ENCODE measurements at places on chromosomes 1 and 21.

DNA sequence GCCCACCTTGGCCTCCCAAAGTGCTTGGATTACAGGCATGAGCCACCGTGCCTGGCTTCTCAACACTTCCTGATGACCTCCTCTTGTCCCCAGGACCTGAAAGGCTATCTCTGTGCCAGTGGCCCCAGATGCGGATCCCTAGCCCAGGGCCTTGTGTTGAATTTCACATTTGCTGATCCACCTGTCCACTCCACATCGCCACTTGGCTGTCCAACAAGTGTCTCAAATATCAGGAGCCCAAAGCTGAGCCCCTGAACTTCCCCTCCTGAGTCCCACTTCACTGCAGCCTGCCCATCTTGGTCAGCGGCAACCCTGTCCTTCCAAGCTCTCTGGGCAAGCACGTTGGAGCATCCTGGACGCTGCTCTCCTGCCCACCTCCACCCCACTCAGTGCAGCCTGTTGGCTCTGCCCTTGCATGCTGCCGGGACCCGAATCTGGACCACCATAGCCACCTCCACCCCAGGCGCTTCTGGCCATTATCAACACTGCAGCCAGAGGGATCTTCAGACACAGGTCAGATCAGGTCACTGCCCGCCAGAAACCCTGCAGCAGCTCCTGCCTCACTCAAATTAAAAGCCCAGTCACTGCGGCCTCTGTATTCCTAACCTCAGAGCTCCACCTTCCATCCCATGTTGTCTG is 352.5 kb upstream of the VAMP3 start:
- no peak for DNase-seq

DNA sequence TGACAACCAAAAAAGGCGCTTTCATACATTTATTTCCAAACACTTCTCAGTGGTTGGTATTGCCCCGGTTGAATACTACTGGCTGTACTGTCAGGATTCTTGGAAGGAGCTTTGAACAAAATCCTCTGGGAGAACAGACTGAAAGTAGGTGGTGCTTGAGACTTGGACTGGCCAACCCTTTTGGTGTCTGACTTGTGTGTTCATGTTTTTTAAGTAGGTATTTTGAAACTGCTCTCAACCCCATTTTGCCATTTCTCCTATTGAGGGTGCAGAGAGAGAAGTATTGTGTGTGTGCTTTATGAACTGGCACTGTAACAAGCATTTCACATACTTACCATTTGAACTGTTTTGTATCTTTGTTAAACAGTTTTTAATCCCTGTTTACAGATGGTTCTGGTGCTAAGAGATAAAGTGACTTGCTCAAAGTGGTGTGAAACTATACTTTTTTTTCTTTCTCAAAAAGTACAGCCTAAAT is 21.2 kb downstream of the ARID1A start:
- no peak for DNase-seq

- DNase-seq: no peak
Measured at GRCh38 chr1:26768755-26769154, 19.0 kb upstream of the PIGV start.

GRCh38 chr1:2431103-2431502 is 18.7 kb upstream of the PEX10 start:
- no peak for DNase-seq

DNA sequence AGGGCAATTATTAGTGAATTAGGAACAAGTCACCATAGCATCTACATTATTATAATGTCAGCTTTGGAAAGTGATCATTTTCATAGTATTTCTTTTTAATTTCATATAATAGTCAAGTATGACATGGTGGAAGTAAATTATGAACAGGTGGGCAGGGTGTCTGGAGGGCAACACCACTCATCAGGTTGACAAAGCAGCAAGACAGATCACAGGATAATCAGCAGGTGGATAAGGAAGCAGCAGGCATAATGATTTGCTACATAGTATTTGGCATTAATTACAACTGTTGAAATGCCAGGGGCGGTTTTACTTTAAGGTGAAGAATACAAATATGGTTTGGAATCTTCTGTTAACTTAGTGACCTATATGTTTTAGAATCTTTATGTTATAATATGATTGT is 1342.2 kb downstream of the PLA2G4A start:
- DNase-seq: no peak

DNA sequence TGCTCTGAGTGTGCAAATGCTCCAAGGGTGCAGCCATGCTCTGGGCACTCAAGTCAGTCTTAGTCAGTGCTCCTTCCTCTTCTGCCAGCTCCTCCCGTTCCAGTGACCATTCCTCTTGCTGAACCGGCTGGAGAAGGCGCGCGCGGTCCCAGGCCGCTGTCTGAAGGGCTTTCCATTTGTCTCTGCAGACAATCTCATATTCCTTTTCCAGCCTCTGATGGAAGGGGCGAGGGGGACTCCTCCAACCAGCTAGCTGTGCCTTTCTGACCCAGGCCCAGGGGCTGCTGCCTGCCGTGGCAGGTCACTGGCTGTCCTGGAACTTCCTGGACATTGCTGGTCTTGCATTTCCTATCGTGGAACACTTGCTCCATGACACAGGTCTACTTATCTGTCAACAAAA is 67.5 kb downstream of the RIPK4 start:
- no peak for DNase-seq

DNA sequence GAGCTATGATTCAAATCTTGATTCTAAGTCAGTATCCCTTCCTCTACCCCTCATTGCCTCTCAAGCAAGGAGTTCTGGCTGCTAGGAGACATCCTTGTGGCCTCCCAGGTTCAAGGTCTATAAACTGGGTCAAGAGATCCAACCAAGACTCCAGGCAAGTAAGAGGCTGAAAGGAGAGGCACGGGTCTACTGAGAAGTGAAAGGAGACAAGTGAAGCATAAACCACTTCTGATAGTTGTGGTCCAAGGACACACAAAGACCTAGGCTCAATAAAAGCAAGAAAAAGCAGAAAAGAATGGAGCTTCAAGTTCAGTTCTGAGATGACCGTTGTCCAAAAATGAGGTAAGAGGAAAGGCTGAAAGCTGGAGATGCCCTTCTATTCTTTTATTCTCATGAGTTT is 17.8 kb upstream of the PPP2R5A start:
- DNase-seq: no peak

DNA sequence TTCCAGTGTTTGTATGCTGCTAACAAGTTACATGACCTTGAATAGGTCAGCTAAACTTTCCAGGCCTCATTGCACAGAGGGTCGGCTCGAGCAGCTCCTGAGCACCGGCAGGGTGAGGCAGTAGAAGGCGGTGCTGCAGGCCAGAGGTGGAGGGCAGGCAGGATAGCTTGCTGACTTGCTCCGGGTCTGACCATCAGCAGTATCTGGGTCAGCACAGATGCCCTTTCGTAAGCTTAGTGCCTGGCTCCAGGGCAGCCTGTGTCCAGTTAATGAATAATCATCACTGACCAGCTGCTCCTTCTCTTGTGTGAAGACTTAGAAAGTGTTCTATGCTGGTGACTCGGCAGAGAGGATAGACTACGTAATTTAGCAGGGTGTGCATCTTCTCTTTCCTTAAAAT is 6.9 kb downstream of the MAPKAPK2 start:
- DNase-seq: no peak

DNA sequence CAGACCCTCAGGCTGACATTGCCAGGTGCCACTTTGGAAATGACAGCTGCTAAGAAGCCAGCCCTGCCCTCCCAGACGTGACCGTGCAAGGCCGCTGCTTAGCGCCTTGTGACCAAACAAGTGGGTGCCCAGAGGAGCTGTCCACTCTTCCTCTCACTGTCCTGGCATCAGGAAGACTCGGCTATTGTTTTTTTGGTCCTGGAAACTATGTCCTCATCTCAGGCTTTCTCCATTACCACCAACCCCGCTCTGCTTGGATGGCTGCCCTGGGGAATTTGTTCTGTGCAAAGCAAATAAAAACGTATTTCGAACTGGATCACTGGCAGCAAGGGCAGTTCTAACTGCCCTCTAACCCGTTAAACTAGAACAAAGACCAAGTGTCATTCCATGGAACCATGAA is 13.7 kb upstream of the TENT5C start:
- no peak for DNase-seq

DNA sequence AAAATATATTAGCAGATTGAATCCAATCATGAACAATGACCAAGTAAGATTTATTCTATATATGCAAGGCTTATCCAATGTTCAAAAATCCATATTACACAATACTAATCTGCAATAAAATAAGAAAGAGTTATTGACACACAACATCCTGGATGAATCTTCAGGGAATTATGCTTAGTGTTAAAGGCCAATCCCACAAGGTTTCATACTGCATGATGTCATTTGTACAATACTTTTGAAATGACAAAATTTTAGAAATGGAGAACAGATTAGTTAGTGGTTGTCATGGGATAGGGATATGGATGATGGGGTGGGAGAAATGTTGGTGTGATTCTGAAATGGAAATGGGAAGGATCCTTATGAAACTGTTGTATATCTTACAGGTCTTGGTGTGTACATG is 425.7 kb downstream of the SIPA1L2 start:
- DNase-seq: no peak
